Glutamatergic neuron (in vitro differentiated cells): ENCODE measurements at places on chromosomes 4 and X. TPM values are rescaled to one million over a fixed set of nuclear protein-coding genes. Genes with fewer than 3 reads are reported as not detected.

DNA sequence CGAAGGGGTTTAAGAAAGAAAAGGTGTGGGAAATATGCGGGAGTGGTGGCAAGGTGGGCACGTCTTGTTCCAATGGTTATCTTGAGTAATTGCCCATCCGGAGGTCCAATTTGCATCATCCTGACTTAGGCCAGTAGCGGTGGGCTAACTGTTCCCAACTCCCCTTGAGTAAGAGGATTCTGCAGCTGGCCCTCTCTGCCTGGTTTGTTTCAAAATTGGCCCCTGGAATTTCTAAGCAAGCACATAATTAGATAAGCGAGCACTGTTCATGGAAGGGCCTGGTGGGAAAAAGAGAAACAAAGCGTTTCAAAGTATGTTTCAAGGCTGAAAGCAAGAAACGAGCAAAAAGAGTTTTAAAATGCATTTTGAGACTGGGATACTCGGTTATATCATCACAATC lies 198.2 kb downstream of the CEP135 start:
- no peak for DNase-seq

GRCh38 chr4:139841464-139842195 lies 176.0 kb downstream of the MGST2 start:
- DNase-seq, result peak; percentile 45

GRCh38 chr4:80500613-80501012 lies 165.1 kb downstream of the CFAP299 start:
- no peak for DNase-seq

DNA sequence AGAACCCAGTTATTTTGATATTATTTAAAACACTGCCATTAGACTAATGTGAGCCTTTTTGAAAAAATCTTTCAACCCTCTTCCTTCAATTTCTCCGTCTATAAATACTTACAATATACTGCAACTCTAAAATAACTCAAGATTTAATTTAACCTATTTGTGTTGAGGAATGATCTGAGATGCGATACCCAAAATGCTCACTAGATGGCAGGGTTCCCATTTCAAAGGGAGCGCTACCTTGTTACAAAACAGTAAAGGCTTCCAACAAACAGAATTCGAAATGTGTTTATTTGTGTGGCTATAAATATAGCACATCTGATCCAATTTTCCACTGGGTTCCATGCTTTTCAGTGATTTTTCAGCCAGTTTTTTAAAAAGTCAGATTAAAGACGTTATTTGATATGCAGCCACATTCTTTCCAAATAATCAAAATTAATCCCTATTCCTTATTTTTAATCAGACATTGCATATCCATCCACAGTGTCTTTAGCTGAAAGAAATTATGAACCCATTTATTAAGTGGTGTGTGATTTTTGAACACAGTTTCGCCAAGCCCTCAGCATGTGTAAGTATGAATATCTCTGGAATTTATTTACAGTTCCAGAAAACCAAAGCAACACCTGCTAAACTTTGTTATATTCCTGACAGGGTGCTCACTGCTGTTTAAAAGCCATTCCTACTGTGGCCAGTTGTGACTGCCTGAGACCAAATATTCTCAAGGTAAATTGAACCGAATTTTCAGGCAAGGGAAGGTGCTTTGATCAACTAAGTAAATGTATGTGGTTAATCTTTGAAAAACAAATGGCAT lies 668.0 kb upstream of the LCORL start:
- DNase-seq, result peak; percentile 46

DNA sequence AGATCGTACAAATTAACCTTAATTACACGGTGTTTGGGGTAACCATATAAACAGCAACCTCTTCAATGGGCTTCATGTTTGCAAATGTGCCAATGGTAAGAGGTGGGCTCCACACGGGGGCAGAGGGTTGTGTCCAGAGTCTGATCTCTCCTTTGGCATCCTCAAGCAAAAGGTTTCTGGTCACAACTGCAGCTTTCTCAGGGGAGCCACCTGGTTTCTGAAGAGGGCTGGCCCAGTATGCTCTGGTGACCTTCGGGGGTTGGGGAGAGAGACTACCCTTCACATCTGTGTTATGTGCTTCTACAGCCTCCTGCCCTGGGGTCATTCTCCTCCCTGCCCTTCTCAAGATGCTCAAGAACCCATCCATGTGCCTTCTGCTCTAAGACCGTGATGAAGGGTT lies 259.6 kb downstream of the CRLF2 start:
- no peak for DNase-seq

- DNase-seq, result no peak
Measured at GRCh38 chr4:111113591-111113990, 490.7 kb upstream of the PITX2 start.

DNA sequence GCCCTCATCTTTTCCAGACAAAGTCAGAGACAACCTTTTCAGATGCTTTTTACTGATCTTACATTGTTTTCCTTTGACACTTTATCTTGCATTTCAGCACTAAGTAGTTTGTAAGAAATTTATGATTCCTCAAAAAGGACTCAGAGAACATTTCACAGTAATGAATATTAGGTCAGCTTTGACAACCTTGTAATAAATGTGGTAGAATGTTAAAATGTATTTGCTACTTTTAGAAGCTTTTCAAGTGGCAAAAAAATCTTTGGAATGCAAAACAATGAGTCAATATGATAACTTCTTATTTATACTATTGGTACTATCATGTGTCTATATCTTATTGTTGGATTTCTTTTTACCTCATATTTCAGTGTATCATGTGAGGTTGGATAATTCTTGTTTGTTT lies 146.2 kb upstream of the FAT4 start:
- no peak for DNase-seq

DNA sequence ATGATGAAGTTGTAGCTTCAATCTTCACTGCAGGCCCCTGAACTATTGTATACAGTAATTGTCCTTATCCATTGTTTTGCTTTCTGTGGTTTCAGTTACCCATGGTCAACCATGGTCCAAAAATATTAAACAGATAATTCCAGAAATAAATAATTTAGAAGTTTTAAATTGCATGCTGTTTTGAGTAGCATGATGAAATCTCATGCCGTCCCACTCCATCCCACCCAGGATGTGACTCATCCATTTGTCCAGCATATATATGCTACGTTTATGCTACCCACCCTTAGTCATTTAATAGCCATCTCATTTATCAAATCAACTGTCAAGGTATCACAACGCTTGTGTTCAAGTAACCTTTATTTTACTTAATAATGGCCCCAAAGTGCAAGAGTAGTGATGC lies 34.5 kb downstream of the IQCM start:
- no peak for DNase-seq

DNA sequence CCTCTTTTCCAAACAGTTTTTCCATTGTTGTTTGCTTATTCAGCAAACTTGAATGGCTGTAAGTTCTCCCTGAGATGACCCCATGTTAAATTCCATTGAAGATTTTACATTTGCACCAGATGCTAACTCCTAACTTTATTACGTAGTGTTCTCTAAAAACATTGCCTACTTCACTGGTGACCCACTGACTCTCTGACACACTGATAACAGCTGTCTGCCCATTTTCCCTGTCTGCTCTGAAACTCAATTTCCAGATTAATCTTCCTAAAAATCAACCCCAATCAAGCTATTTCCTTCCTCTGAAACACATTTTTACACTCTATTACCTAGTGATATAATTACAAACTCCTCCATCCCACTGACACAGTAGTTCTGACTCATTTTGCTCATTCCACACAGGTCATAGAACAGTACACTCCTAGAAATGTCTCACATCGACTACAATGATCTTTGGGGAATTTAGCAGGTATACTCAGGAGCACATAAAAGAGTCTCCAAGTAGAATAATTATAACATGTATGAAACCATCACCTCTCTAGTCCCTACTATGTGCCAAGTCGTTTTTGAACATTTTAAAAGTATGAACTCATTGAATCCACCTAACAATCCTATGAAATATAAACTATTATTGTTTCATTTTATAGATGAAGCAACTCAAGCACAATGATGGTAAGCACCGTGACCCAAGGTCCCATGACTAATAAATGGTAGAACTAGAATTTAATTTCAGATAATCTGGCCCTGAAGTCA lies 210.9 kb downstream of the SLIT2 start:
- DNase-seq, result no peak

DNA sequence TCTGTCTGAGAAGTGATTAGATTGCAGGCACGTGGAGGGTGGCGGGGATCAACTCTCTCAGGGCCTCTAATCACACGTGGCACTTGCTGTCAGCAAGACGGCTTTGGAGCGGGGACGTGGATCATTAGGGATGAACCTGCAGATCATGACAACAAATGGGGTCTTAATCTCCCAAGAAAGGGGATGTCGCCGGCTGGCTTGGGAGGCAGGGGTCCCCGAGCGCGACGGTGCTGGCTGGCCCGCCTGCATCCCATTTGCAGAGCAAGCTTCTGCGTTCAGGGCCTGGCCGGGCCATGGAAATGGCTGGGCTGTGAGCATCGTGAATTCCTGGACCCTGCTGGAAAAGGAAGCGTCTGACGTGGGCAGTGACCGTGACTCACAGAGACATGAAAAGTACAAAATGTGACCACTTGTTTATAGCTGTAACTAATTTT lies 85.1 kb upstream of the SHOX start:
- peak; percentile 17 for DNase-seq

GRCh38 chr4:182538031-182538430 lies 294.8 kb downstream of the TENM3 start:
- DNase-seq, result no peak

DNA sequence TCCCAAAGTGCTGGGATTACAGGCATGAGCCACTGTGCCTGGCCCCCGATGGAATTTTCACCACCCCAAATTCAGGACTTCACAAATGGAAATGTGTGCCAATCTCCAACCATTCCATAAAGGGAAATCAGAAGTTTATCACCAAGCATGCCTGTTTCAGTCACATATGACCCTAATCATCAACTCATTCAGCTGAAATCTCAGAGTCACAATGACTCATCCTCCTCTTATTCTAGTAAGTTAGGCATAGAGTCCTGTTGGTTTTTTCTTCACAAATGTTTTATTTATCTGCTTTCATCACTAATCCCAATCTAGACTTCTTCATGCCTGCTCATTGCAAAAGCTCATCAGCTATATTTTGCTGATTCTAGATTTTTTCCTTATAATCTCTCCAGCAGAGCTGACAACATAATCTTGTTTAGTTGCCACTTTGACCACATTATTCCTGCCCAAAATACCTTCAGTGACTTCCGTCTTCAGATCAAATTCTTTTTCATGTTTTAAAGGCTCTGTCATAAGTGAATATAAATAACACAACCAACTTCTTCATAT lies 83.3 kb downstream of the SLC7A11 start:
- DNase-seq, result no peak

DNA sequence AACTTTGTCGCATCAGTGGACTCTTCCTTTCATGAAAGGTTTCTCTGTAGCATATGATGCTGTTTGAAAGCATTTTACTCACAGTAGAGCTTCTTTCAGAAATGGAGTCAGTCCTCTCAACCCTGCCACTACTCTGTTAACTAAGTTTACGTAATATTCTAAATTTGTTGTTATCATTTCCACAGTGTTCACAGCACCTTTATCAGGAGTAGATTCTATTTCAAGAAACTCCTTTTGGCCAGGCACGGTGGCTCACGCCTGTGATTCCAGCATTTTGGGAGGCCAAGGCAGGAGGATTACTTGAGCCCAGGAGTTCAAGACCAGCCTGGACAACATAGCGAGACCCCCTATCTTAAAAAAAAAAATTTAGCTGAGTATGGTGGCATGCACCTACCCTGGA lies 90.0 kb downstream of the KDM6A start:
- DNase-seq, result no peak

GRCh38 chr4:141174457-141174856 lies 41.2 kb upstream of the RNF150 start:
- DNase-seq, result no peak

- DNase-seq, result no peak
Measured at GRCh38 chr4:135277980-135278315, 1076.4 kb upstream of the PABPC4L start.

DNA sequence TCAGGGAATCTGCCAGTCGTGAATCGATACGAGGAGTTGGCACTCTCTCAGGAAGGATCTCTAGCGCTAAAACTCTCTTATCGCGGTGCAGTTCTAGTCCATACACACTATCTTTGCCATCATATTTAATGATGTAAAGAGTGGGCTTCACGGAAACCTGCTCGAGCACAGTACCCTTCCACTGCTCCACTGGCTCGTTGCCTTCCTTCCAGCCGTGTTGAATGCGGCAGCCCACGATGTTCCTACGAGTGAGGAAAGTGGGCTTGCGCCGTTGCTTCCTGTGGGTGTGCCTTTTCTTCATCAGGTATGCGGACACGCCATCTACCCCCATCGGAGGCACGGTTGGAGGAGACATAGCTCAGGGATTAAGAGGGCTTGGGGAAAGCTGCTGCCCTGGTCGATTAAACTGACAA lies 661 bp downstream of the SPIN4 start:
- peak; percentile 13 for DNase-seq

DNA sequence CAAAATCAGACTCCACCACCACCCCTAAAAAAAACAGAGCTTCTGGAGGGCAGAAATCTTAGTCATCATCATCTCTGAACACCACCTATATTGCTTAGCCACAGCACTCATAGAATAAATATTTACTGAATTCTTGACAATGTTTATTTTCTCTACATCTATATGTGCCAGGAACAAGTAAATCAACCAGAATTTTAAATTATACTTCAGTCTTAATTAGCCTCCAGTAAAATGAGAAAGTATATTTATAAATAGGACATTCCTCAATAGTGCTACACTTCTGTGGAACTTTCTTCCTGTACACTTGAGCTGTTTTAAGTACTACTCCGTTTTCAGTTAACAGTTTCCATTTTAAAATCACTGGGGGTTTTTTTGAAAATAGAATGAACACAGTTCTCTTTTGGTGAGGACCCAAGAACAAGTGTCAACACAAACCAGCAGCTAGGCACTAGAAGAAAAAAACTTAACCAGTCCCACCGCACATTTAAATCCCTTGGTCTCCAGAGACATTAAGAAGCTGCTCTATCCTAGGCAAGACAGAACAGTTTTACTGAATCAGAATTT lies 25.5 kb downstream of the SMIM14 start:
- DNase-seq, result no peak

DNA sequence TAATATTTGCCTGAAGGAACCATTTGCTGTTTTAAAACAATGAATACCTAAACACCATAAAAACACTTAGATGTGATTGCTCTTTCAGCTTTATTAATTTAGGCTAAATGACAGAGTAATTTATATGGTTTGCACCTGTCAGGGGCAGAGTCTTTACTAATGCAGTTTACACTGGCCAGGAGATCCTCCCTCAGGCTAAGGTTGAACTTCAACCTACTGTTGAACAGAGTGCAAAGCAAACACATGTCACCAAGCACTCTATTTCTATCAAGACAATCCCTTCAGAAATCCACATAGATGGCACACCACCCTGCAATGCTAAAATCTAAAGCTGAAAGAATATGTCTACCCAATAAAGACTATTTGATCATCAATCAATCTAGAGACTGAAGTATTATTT lies 147.3 kb downstream of the KLHL13 start:
- DNase-seq, result no peak

The HTN1 gene
- not detected for total RNA-seq

The NAT8L gene
- total RNA-seq, result 8.3 TPM

The MPP1 gene
- total RNA-seq, result 12.7 TPM

The MAGEA6 gene
- 0.32 TPM for total RNA-seq

The SH3RF1 gene
- total RNA-seq, result 35.2 TPM

The SLC10A4 gene
- 7.1 TPM for total RNA-seq

The RIPPLY1 gene
- total RNA-seq, result not detected

The MMRN1 gene
- not detected for total RNA-seq

The ERVMER34-1 gene
- not detected for total RNA-seq

The PCSK1N gene
- 127 TPM for total RNA-seq
